ENCODE measurements at places on chromosomes 3 and 15.

- no peak for DNase-seq
Measured at GRCh38 chr3:3403700-3404099, 224.2 kb upstream of the CRBN start.

DNA sequence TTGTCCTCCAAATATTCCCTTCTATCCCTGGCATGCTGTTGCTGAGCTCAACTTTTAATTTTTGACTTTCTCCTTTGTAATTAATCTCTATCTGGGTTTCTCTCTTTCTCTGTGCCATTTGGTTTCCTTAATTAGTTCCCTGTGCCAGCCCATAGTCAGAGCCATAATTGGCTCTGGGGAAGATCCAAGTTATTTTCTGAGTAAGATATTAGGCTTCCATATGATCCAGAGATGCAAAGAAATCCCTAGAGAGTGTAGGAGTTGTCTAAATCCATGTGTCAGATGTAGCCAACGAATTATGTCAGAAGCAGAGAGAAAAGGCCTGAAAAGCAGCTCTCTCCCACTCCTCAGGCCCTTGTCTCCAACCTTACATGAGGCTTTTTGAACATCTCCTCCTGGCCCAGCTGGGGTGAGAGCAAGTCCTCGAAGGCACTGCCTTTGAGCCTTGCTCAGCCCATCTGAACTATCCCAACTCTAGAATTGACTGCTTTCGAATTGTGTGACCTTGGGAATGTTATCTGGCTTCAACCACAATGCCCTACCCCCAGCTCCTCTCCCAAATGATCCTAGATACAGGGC is 46.4 kb downstream of the MOBP start:
- no peak for DNase-seq

DNA sequence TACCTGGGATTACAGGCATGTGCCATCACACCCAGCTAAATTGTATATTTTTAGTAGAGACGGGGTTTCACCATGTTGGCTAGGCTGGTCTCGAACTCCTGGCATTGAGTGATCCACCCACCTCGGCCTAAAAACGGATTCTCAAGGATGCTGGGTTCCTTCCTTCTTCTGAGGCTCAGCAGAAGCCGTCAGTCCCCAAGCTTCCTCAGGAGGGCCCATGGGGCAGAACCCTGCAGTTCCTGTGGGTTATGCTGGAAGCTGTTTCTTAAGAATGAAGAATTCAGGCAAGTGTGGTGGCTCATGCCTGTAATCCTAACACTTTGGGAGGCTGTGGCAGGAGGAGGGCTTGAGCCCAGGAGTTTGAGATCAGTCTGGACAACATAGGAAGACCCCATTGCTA is 29.0 kb upstream of the ZNF710 start:
- no peak for DNase-seq

GRCh38 chr3:47414666-47415587 is 34.1 kb downstream of the PTPN23 start:
- DNase-seq, result no peak

DNA sequence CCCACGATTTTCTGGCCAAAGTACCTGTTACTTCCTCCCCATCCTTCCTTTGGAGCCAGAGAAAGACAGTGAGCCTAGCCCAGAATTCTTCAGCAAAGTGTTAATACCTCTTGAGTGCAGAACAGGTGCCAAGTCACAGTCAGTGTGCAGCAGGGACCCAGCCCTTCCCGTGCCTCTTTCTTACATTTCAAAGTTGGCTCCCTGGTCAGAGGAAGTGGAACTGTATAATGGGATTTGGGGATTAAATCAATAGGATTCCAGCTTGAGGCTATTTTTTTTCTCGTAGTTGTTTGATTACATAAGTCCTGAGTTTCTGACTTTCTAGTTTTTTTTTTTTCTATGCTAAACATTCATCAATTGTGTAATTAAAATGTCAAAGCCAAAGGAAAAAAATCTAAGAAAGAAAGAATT is 52.6 kb upstream of the ABHD10 start:
- DNase-seq, result no peak

DNA sequence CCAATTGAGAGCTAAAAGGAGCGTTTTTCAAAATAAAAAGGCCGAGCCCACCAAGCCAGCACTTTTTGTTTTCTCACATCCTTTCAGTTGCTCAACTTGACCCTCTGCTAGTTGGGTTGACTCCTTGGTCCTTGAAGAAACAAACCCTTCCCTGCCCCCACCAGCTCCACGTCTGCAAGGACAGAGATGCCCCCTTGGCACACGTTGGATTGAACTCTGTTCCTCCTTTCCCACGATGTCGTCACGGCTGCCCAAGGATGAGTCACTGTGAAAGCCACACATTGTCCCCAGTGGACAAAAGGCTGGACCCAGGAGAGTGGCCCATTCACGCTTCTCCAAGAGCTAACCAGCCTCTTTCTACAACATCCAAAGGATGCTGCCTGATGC is 43.0 kb upstream of the SPATA12 start:
- DNase-seq, result no peak

GRCh38 chr3:70990723-70991122 is 592.8 kb downstream of the FOXP1 start:
- no peak for DNase-seq

DNA sequence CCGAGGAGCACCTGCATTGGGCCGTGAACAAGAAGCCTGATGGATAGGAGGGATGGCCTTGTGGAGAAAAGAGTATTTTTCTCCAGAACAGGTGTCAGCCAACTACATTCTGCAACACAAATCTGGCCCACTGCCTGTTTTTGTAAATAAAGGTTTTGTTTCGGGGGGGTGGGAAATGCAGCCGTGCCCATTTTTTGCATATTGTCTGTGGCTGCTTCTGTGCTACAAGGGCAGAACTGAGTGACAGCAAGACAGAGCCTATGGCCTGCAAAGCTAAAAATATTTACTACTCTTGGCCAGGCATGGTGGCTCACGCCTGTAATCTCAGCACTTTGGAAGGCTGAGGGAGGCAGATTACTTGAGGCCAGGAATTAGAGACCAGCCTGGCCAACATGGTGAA is 95.9 kb upstream of the AKAP13 start:
- DNase-seq, result no peak

DNA sequence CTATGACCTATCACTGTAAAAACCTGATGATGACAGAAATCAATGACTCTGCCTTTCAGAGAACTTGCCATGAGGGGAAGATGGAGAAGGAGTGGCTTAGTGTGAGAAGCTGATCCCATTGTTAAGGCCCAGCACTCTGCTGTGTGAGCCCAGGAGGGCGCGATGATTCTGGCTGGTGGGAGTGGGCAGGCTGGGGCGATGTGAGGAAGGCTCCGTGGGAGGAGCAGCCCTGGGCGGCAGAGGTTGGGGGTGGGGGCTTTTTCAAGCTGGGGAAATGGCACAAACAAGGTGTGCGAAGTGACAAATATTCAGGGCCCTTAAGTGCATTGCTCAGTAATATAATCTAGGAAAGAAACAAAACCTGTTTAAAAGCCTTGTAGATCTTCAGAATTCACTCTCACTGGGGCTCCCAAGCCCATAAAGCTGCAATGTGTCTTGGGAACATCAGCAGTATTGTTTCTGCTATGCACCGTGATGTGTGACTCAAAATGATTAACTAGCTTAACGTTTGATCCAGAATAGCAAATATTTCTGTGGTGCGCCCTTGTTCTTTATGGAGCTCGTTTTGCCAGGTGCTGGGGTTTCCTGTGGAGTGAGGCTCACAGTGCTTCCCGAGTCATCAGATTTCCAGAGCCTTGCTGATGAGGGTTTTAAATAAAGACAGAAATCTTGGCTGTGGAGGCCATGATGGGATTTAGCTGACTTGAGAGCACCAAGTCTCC is 141.0 kb downstream of the CHDH start:
- DNase-seq, result no peak

DNA sequence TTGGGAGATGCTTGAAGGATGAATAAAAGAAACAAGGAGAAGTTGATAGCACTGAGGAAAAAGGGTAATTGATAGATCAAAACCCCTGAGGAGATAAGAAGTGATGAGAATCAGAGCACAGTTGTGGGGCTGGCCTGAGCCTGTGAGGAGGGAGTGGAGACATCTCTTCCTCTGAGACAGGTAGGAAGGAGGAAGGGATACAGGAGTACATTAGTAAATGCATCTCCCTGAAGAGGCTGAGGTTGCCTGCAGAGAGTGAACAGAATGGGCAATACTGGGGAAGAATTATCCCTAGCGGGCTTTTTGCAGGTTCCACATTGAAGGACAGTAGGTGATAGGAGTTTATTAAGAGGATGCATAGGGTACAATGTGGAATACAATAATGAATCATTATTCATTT is 17.3 kb upstream of the SCAMP5 start:
- DNase-seq, result no peak

- DNase-seq, result no peak
Measured at GRCh38 chr3:16378920-16379319, 113.9 kb downstream of the OXNAD1 start.

DNA sequence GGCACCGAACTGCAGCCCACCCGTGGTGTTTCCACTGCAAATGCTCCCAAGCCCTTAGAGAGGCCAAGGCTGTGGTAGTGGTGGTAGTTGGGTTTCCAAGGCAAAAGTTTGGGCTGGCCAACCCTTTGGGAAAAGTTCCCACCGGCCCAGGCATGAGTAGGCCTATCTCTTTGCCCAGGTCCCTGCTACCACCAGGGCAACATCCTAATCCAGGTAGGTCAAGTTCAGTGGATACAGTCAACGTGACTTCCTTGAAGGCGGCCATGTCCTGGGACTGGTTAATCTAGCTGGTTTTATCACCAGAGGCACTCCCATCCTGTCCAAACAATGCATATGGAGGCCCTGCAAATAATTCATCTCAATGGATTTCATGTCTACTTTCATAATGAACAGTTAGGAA is 1.6 kb upstream of the ONECUT1 start:
- no peak for DNase-seq

DNA sequence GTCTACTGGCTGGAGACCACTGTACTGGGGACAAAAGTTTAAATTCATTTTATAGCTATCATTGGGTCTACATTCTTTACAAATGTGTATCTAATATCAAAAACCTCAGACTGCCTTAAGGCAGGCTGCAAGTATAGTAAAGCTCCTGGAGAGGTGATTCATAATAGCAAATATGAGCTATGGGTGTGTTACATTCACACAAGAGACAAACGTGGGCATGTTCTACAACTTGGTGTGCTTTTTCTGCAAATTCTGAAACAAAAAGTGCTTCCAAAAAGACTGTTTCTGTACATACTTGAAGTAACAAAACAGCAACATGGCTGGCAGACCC is 1101.4 kb downstream of the ROBO1 start:
- no peak for DNase-seq

GRCh38 chr3:53027254-53027844 is 18.5 kb downstream of the SFMBT1 start:
- DNase-seq, result no peak

- no peak for DNase-seq
Measured at GRCh38 chr3:193852901-193853300, 259.9 kb downstream of the OPA1 start.

DNA sequence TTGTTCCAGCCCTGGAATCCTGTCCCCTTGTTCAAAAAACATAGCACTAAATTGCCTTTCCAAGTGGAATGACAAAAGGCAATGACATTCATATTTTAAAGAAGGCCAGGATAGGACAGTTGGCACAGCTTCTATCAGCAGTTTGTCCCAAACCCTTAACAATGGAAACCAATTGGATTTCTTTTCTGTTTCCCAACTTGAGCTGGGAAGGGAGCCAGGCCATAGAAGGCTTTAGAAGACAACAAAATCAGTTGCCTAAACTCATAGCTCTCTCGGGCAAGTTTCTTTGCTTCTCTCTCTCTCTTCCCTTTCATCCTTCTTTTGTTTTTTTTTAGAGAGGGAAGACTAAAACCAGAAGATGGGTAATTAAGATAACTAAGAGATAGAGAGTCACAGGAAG is 227.7 kb upstream of the TPRG1 start:
- no peak for DNase-seq

GRCh38 chr15:49875392-49875791 is 243.6 kb downstream of the ATP8B4 start:
- DNase-seq, result no peak

DNA sequence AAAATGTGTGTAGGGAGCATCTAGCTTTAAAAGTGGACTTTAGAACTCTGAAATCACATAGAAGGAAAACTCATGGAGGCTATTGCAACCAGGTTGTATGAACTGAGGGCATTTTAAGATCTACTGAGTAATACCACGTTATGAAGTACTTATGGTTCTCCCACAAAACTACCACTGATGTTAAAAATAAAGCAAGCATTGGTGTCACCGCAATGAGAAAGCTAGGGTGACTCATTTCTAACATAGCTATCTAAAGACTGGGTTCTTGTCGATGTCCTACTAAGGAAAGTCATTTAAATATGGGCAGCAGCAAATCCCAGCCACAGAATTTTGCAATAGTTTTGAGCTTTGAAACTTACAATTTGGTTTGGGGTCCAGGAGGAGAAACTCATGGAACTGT is 584.8 kb downstream of the DIPK2A start:
- DNase-seq, result no peak

- no peak for DNase-seq
Measured at GRCh38 chr15:61091289-61091616, 137.8 kb downstream of the RORA start.

GRCh38 chr15:84721371-84721770 is 5.4 kb upstream of the SEC11A start:
- no peak for DNase-seq

GRCh38 chr3:72784226-72784625 is 64.0 kb downstream of the SHQ1 start:
- no peak for DNase-seq

GRCh38 chr3:106130384-106131198 is 261.8 kb upstream of the CBLB start:
- no peak for DNase-seq

DNA sequence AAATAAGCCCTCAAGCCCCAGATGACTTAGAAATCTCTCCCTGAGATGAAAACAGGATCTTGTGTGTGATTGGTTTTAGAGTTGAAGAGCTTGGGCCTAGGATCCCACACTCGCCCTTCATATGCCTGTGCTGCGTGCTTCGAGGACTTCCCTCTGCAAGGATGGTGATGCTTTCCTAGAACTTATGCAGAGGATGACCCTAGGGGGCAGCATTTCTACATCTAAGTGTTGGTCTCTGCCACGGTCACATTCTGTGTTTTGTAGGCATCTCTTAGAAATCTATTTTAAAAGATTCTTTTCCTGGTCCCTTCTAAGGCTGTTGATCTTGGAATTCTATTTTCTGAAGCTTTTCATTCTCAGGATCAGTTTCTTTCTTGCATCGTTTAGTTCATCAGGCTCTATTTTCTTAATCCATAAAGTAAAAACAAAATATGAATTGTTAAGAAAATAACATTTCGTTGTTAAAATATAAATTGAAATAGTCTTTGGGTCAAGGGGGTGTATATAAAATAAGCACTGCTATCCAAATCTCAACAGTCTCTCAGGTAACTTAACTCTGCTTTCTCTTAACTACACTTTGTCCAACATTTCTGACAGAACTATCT is 45.7 kb downstream of the WDR76 start:
- DNase-seq, result no peak

GRCh38 chr3:17307482-17307881 is 422.7 kb downstream of the PLCL2 start:
- DNase-seq, result no peak

DNA sequence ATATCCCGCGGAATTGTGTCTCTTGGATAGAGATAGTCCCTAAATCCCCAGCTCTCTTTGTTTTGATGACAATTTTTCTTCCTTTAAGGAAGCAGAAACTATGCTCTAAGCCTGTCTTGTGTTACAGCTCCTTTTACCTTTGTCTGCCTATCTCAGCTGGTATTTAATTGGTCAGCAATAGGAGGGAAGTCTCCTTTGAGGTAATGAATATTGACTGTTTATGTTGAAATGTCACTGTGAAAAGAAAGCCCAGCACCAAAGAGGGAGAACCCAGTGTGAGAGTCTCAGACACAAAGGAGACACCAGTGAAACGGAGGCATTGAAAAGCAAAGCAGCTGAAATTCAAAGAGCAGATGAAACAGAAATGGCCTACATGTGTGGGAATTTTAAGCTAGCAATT is 372.6 kb downstream of the NR2F2 start:
- no peak for DNase-seq
